Foreskin keratinocyte (primary cell): ENCODE measurements at places on chromosomes 4 and X. TPM values are rescaled to one million over a fixed set of nuclear protein-coding genes. Genes with fewer than 3 reads are reported as not detected.

TNIP3 gene
- total RNA-seq, result 0.10 and 0.21 TPM in 2 replicates

PARM1 gene
- 0.07 and 0.10 TPM in 2 replicates for total RNA-seq

TCP11X2 gene
- not detected in 2 replicates for total RNA-seq

MAGEA2B gene
- total RNA-seq, result not detected in 2 replicates

MAGEB2 gene
- total RNA-seq, result not detected in 2 replicates

CCDC110 gene
- 0.04 and 0.10 TPM in 2 replicates for total RNA-seq

TCEANC gene
- total RNA-seq, result 0.67 and 0.75 TPM in 2 replicates

ZCCHC13 gene
- total RNA-seq, result not detected in 2 replicates

PABPC4L gene
- total RNA-seq, result 1.6 and 1.9 TPM in 2 replicates

CDKL5 gene
- 2.7 and 3.2 TPM in 2 replicates for total RNA-seq

NLRP2B gene
- not detected in 2 replicates for total RNA-seq

FAM236C gene
- total RNA-seq, result not detected in 2 replicates

CRMP1 gene
- not detected in 2 replicates for total RNA-seq

PDE6B gene
- 0.34 and 0.81 TPM in 2 replicates for total RNA-seq

ARHGEF38 gene
- not detected in 2 replicates for total RNA-seq

LRIT3 gene
- 0.04 TPM in 1 of 2 replicates, not detected in the other for total RNA-seq

POU4F2 gene
- total RNA-seq, result not detected in 2 replicates

JCHAIN gene
- not detected in 2 replicates for total RNA-seq

GPR50 gene
- total RNA-seq, result not detected in 2 replicates

SEPTIN6 gene
- 7.5 and 16.3 TPM in 2 replicates for total RNA-seq
